T-cell (primary cell): ENCODE measurements at places on chromosomes 7 and 10.

DNA sequence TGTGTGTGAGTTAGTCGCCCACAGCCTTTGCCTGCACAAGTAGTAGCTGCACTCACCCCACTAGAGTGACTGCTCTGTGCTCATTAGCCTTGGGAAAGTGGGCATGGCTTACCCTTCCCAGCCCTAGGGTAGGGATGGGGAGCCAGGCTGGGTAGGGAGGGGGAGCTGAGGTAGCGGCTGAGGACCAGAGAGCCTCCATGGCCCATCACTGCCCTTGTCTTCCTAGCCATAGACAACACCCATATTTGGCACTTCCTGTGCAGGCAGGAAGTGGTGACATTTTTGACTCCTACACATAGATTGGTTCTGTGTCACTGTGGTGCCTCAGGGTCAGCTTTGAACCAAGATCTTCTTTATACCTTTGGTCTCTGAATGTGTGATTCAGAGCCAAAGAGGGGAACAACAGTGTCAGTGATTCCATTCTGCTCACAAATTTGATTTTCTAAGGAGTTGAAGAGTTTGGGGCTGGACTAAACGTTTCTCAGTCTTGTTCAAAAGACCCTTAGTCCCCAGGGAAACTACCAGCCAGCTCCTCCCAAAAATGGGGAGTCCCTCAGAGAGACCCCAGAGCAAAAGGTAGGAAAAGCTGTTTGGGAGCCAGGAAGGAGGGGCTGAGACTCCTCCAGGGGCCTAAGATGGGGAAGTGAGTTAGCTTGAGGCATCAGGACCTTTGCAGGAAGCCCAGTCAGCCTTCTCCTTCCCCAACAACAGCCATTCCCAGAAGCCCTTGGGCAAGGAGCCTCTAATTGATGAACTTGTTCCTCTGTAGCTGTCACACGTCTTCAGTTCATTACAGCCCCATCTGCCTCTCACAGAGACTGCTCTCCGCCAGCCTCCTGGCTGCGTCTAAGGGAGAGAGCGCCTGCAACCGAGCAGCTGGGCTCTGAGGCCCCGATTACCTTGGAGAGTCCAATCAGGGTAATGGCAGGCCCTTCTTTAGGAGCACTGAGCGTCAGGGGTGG lies 135.0 kb downstream of the CDH23 start:
- no peak for DNase-seq

GRCh38 chr10:95341716-95342130 lies 50.9 kb upstream of the PDLIM1 start:
- DNase-seq = no peak

- DNase-seq = no peak
Observed at GRCh38 chr10:132374176-132374575, 22.8 kb upstream of the PWWP2B start.

DNA sequence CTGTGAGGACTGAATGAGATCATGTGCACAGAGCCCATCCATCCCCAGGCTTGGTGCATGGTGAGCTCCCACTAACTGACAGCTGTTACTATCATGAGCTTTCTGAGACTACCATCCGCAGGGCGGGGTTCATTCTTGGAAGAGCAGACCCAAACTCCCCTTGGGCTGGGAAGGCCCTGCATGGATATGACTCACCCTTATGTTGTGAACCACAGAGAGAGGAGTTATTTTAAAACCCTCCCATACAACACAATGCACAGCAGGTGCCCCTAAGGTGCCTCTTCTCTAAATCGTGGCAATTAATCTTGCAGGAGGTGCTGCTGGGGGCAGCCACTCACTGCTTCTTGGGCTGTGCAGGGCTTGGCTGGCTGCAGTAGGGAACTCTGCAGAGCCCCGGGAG lies 219.1 kb downstream of the GFRA1 start:
- no peak for DNase-seq

- no peak for DNase-seq
Observed at GRCh38 chr10:49534670-49535381, 4.1 kb downstream of the ERCC6 start.

GRCh38 chr7:117173035-117173770 lies 149.7 kb downstream of the WNT2 start:
- no peak for DNase-seq

DNA sequence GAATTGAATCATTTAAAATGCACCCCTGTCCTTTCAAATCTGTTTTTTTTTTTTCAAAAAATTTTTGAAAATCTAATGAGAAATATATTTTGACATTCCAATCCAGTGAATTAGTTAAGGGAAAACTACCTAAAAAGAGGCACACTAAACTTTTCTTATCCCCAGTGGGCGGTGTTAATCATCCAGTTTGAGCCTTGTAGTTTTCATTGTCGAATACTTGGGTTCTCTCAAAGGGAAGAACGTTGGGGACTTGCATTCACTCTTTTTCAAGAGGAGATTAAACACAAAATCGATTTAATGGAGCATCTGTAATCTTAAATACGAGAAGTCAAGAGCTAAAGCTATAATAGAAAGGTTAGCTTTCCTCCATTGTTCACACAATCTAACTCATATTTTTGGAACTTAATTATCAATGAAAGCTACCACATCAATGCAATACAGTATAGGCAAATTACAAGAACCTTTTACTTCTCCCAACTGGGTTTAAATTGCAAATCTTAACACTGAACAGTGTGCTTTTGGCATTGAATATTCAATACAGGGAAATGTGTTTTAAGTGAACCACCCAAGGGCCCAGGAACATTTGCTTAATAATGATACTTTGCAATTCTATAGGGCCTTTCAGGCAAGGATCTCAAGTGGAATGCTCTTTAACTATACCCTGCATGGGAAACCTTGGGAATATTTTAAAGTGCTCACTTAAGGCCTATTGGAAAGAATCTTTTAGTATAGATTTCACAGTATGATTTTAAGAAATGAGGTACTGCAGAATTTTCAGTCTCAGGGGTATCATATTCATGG lies 13.1 kb upstream of the SP8 start:
- DNase-seq = no peak

DNA sequence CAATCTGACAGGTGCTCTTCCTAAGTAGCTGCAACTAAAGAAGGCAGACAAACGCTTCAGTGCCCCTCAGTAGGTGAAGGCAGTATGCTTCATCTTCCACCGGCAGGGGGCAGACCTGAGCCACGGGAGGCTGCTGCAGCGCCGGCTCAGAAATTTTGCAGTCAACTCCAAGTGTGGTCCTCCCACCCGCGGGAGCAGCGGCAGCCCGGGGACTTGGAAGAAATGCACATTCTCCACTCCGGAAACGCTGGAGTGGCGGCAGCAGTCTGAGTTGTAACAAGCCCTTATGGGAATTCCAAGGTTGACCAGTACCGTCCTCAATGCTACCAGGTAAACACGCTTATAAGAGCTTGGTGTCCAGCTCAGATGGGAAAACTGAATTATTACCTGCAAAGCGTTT lies 3.4 kb downstream of the IGFBP3 start:
- peak; percentile 46 for DNase-seq

DNA sequence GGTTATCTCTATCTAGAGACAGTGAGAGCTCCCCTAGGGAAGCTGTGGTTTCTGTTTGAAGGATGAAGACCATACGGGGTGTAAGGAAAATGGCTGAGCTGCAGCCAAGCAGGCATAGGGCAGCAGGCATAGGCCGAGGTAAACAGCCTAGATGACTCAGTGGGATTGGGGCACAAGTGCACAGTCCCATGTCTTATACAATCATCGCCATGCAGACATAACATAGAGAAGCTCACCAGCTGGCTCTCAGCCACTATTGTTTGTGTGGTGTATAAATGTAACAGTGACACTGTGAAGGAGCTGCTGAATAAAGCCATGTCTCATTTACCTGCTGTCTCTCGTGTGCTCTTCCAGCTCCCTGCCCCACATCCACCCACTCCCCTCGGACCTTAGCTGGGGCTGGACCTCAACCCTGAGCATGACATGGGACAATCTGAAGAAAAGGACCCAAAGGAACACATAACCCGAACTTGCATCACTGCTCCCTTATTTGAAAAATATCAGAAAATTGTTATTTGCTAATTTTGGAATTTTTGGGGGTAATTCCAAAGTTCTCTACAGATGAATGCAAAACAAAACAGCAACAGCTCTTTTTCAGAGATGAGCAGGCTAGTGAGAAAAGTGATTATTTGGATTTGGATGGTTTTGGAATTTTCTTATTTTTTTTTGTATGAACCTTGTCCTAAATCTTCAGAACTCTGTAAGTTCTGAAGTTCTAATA lies 582.7 kb downstream of the REEP3 start:
- no peak for DNase-seq

DNA sequence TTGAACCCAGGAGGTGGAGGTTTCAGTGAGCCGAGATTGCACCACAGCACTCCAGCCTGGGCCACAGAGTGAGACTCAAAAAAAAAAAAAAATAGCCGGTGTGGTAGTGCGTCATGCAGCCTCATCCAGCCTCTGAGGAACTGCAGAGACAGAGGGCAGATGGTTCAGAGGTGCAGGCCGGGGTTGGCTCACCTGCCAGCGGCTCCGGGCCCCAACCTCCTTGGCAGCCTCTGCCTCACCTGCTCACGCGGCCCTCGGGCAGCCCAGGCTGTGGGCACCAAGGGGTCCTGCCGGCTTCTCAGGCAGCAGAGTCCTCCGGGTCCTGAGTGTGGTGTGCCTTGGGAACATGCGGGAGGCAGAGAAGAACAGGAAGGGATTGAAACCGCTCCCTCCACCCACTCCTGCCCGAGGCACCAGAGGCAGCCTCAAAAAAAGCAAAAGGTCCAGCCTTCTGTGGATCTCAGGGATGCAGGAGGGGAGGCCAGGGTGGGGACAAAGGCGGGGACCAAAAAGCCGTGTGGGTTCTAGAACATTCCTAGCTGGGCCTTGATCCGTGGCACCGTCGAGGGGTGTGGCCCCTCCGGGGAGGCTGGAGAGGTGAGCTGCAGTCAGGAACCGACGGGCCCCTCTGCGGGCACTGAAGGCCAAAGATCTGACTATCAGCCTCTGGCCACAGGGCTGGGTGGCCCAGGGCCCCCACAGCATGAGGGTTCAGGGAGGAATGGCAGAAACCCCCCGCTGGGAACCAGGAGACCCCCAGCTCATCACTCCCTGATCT lies 55.4 kb upstream of the DNAJB6 start:
- no peak for DNase-seq

GRCh38 chr7:73557397-73558257 lies at the start of gene BCL7B:
BCL7B (minus strand) TSS chr7:73557690; CDS start chr7:73557578, 112 bp downstream.
- DNase-seq = peak; percentile 81
